ENCODE measurements at places on chromosomes 1 and 21.

DNA sequence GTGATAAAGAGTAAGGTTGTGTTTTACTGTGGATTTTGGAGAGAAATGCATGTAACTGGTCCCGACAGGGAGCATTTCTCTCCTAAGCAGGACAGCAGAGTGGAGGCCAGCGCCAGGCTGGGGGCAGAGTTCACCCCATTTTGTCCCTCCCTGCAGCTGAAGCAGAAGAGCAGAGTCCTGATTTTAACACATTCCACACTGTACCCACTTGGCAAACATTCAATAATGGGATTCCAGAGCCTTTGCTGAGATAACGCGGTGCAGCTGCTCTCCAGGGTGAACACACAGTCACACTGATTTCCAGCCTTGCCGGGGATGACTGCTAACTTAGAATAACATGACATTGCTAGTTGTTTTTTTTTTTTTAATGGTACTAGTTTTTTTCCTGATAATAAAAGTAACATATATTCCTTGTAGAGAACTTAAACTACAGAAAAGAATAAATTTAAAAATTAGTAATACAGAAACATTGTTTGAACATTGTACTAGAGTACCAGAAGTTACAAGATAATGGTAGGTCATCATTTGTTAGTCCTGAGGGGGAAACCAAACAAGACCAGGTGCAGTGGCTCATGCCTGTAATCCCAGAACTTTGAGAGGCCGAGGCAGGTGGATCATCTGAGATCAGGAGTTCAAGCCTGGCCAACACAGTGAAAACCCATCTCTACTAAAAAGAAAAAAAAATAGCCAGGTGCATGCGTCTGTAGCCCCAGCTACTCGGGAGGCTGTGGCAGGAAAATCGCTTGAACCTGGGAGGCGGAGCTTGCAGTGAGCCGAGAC lies 77.2 kb downstream of the SCCPDH start:
- DNase-seq, result no peak

DNA sequence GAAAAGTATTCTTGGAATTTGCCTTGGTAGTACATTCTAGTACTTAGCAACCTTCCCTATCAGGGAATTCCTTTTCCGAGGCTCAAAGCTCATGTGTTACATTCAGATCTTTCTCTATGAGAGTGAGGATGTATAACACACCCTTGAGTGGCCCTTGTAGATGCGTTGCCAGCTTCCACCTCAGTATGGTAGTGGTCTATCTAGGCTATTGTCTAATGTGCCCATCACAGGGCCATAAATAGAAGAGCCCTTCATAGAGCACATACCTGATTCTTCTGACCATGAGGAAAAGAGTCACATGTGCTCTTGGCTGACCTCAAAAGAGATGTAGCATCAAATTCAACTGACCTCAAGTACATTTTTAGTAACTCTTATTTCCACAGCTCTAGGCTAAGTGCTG lies 14.0 kb upstream of the ZC3H11B start:
- no peak for DNase-seq

DNA sequence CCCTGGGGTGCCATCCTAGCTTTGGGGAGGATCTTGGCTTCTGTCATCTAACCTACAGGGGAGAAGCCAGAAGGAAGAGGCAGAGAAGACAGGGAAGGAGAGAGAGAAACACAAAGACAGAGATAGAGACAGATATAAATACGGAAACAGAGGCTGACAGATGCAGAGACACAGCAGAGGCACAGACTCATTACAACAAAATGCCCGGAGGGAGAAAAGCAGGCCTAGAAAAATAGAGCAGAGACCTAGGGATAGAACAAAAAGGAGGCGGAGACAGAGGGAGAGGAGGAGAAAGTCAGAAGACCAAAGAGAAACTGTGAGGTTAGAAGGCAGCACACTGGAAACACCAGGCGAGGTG lies 1.9 kb downstream of the PEAR1 start:
- no peak for DNase-seq

DNA sequence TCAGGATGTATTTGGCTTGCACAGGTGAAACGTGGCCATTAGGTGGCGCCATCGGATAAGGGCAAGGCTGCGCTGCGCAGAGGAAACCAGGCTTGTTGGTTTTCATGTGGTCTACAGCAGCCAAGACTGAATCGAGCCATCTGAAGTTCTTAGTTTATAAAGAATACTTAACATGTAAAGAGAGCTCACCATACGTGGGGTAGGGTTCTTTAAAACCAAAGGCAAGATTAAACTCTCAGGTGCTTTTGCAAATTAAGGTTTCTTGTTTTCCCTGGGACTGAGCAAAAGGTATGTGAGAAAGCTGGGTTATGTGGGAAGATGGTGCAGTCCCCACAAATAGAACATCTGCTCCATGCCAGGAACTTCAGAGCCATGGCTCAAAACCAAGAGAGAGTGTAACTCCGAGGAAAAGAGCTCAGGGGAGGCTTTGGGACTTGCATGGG lies 9.3 kb downstream of the MASP2 start:
- DNase-seq, result peak; percentile 45

DNA sequence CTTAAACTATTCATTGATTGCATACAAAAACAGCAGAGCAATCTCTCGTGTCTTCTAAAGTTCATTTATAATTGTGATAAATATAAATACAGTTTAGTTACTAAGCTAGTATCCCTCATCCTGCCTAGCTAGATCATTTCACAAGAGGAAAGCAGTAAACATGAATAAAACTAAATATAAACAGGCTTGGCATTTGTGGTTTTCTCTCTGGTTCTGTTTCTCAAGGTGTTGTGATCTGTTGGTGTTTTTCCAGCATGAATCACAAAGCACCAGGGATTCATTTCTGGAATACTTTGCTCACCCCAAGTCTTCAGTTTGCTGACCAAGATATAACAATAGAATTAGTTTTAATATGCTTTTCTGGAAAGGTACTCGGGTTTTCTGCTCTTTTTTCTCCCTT lies 32.7 kb upstream of the GLIS1 start:
- peak; percentile 23 for DNase-seq

DNA sequence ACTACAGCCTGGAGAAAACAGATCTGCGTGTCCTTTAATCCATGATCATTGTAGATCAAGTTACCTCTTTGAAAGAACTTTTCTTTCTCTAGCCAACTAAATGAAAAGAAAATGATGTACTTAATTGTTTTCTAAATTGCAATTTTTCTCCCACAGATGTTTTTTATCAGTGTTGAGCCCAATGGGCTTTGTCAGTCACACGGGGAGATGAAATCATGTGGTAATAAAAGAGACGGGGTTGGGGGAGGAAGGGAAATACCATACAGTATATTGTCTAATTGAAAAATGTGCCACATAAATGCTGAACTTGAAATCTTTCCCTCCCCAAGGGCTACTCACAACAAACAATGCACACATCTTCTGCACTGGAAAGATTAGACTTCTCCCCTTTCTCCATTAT lies 58.4 kb downstream of the NTMT2 start:
- DNase-seq, result no peak

- no peak for DNase-seq
These were observed 130.5 kb downstream of the TOMM20 start for GRCh38 chr1:234997896-234998741.

DNA sequence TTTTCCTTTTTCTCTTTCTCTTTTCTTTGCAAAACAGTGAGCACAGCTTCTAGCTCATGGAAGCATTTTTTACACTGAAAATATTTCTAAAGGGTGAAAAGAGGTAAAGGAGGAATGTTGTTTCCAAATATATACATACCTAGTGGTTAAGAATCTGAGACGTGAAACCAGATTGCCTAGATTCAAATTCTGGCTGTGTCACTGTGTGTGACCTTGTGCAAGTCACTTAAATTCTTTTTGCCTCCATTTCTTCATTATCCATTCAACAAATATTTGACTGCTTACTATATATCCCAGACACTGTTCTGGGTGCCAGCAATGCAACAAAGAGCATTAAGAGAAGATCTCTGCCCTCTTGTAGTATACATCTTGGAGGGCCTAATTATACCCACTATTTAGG lies 53.3 kb downstream of the ZFYVE9 start:
- peak; percentile 34 for DNase-seq

DNA sequence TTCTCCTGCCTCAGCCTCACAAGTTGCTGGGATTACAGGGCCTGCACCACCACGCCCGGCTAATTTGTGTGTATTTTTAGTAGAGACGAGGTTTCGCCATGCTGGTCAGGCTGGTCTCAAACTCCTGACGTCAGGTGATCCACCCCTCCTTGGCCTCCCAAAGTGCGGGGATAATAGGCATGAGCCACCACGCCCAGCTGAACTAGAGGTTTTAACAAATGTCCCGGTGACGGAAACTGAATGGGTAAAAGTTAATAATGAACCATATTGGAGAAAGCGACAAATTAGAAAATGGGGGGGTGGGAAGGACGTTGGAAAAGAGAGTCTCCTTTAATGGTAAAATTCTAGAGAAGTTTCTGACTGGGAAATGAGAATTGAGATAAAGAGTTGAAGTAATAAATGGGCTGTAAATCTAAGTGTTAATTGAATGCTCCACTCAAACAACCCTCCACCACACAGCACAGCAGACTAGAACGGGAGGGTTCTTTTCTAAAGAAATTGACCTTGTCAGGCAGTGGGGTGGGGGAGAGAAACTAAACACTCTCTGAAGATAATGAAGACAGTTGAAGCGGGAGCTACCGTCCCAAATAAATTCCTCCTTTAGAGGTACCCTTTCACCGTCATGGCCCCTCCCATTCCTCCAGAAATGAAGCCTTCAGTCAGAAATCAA lies 46.9 kb upstream of the PUM1 start:
- no peak for DNase-seq

DNA sequence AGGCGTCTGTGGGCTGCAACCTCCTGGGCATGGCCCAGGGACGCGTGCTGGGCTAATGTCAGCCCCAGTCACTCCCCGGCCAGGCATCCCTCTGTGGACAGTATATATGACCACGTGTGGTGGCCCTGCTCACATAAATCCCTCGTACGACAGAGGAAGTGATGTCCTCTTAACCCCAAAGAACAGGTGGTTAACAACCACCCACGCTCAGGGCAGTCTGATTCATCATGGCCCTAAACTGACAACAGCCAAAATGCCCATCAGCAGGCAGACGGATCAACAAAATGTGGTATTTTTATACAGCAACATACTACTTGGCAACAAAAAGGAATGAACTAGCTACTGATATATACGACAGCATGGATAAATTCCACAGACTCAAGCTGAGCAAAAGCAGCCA lies 51.0 kb downstream of the ECE1 start:
- no peak for DNase-seq

DNA sequence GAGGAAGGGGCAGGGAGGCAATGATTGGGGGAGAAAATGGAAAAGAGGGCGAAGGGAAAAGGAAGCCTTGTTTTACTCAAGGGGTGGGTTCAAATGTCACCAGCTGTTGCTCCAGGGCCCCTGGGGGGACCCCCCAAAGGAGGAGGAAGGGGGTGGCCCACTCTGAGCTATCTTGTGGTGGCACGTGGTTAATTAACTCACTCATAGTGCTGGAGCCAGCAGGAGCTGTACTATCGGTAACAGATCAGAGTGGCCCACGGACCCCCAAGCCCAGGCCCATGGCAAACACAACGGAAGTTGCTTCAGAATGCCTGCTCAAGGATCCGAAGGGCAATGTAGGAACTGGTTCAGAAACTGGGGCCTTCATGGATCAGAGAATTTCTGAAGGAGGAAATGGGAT lies 7.2 kb downstream of the TFF2 start:
- no peak for DNase-seq

GRCh38 chr1:162823771-162824525 lies 33.4 kb downstream of the HSD17B7 start:
- no peak for DNase-seq

GRCh38 chr1:151478140-151478812 lies 19.0 kb upstream of the POGZ start:
- no peak for DNase-seq

DNA sequence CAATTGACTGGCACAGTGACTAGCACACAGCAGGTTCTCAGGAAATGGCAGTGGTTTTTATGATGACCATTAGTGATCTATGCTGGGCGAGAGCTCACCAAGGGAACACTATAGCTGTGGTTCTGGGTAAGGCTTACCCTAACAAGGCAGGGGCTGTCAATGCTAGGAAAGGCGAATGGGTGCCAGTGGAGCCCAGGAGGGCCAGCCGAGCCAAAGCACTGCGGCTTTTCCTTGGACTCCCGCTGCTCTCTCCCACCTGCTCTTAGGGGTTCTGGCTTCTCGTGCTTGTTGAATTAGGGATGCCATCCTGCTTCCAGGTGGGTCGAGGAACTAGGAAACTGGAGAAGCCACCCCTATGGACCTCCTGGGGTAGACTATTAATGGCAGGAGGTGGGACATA lies 10.0 kb upstream of the A3GALT2 start:
- DNase-seq, result no peak

- no peak for DNase-seq
These were observed 27.0 kb upstream of the SLC16A1 start for GRCh38 chr1:112982853-112983536.

- no peak for DNase-seq
These were observed 84.1 kb downstream of the DMRTB1 start for GRCh38 chr1:53543130-53543777.

DNA sequence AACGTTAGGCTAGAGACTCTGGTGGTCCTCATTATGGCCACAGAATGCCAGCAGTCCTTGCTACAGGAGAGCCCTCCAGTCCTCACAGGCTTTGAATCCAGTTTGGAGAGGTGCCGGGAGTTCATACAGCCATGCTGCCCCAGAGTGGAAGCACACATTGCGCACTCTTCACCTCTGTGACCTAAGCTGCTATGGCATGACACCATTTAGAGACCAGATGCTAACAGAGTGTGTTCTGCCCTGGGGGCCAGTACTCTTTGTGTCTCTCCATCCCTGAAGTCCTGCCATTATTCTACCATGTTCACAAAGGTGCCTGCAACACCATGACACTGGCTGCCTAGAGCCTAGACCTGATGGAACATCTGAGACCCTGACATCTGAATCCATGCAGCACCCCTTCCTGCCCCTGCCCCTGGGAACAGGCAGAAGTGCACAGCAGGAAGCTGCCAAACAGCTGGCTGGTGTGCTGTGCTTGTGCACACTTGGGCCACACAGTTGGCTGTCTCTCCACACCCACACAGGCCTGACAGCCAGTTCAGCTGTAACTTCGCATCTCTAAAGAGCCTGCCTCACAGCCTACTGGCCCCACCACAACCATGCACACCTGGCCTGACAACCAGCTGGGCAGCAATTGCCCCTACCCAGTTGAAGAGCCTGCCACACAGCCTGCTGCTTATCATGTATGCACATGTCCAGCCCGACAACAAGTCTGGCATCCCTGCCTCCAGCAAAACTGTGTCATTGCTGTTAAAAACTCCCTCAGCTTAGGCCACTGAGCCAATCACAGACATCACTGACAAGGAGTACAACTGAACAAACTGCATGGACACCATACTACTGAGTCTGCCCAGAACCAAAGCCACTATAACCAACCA lies 49.1 kb downstream of the MCOLN2 start:
- no peak for DNase-seq

- no peak for DNase-seq
These were observed 269.5 kb downstream of the GRIK3 start for GRCh38 chr1:36764798-36765197.

DNA sequence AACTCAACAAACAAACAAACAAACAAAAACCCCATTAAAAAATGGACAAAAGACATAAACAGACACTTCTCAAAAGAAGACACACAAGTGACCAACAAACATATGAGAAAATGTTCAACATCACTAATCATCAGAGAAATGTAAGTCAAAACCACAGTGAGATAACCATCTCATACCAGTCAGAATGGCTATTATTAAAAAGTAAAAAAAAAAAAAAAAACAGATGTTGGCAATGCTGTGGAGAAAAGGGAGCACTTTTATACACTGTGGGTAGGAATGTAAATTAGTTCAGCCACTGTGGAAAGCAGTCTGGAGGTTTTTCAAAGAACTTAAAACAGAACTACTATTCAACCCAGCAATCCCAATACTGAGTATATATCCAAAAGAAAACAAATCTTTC lies 94.7 kb downstream of the PLPP3 start:
- DNase-seq, result no peak

GRCh38 chr1:118338936-118339335 lies 153.9 kb upstream of the SPAG17 start:
- no peak for DNase-seq

Measured in AG04449 (cell line).